NCI-H510A treated with DMSO at 0.1 percent for 48 hours (cell line): ENCODE measurements at places on chromosomes 7 and 10.

DNA sequence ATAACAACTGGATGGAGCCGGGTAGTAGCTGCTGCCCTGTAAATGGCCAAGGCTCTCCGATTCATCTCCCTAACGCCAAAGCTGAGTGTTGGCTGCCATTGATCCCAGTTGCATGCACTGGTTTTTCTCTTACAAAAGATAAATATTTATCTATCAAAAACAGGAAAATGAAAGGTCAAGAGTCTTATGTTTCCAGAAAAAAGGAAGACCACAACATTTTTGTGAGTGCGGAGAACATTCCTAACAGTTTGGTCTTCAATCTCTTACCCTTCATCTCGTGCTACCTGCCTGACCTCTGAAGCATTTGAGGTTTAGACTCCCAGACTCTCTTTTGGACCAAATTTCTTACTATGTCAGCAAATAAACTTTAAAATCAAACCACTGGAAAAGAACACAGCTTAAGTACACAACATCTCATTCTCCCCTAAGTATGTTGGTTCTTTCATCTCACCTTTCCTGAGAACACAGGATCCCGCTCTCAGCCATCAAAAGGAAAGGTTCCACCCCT is 61.6 kb downstream of the SORBS1 start:
- DNase-seq, result peak; percentile 51

- no peak for DNase-seq
Measured at GRCh38 chr10:8273749-8274148, 219.3 kb downstream of the GATA3 start.

- peak; percentile 30 for DNase-seq
Measured at GRCh38 chr10:12511651-12512050, 162.3 kb downstream of the CAMK1D start.

DNA sequence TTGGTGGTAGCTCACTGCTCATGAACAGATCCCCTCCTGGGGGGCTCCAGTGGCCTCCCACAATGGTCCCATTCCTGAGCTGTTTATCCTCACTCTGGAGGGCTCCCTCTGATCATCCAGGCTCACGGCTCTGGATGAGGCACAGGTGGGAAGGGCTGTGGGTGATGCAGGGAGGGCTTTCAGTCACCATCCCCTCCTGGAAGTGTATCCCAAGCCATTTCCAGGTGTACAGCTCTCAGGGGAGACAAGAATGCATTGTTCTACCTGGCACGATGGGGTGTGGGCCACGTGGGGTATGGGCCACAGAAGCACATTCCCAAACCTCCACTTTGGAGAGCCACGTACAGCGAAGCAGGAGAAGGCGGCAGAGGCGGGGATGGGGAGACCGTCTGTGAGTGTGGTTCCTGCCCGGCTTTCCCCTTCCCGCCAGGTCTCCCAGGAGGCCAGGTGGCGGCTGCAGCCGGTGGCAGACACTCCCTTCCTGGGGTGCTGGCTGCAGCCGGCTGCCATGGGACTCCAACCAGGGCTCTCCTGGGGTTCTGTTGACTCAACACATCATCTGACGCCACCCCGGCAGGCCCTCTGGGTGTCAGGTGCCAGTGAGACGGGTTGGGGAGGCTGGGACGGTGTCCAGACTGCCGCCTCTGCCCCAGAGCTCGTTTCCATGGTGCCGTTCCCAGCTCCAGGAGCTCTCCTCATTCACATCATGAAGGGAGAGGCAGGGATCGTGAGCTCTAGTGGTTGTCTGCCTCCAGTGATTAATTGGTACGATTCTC is 169.7 kb upstream of the RHEB start:
- DNase-seq, result peak; percentile 68

- DNase-seq, result peak; percentile 85
Measured at GRCh38 chr7:3616306-3616705, 315.3 kb downstream of the SDK1 start.

GRCh38 chr7:80794631-80795573 is 123.9 kb downstream of the SEMA3C start:
- no peak for DNase-seq

DNA sequence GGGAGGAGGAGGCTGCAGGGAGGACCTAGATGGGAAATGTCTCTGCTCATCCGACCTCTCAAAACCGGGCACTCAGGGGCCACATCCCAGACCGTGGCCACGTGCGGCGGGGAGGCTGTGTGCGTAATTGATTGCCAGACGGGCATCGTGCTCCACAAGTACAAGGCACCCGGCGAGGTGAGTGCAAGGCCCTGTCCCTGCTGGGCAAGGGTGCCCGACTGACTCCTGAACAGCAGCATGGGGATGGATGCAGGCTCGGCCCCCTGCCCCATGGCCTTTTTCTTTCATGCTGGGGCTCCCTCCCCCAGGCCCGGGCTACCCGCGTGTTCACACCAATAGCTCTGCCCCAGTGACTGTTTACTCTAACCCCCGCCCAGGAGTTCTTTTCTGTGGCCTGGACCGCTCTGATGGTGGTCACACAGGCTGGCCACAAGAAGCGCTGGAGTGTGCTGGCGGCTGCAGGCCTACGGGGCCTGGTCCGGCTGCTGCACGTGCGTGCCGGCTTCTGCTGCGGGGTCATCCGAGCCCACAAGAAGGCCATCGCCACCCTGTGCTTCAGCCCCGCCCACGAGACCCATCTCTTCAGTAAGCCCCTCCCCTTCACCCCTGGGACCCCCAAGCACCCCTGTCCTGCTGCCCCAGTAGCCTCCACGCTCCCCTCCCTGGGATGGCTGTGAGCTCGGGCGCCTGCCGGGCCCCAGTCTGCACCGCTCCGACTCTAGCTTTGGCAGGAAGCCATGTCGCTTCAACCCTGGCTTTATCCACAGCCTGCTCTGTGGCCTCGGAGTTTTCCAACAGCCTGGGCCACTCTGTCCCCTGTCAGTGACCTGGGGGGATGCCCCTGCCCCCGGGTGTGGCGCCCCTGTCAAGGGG is 3.9 kb downstream of the LRWD1 start:
- no peak for DNase-seq

DNA sequence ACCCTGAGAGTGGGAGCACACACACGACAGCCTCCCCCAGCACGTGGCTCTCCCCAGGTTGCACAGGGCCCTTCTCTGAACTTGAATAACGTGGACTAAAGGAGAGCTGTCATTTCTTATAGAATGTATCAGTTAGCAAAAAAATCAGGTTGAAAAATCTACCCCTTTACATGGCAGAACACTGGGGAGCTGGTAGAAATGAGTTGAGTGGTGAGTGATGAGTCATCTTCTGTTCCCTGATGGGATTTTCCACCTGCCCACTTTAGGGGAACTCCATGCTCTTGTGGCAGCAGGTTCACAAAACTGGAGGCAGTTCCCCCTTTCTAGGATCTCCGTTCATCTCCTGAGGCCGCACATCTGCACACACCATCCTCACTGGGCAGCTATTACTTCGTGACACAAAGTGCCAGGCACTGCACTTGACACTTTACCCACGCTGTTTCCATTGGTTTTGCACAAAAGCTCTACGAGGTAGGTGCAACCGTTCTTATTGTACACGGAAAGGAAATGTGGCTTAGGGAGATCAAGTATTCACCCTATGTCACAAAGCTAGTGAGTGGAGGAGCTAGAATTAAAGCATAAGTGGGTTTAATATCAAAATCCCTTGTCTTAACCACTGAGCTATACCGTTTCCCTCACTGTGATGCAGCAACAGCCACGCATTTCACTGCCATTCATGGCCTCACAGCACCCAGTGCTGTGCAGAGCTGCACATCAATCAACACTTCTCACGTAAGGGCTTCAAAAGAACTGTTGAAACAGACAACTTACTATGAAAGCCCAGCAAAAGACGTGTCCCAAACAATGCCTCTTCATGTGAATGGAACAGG is 80.2 kb downstream of the RNF216 start:
- no peak for DNase-seq

- no peak for DNase-seq
Measured at GRCh38 chr10:106992055-106992454, 172.5 kb downstream of the SORCS1 start.

- DNase-seq, result no peak
Measured at GRCh38 chr7:20562461-20562860, 53.0 kb upstream of the ABCB5 start.

- DNase-seq, result no peak
Measured at GRCh38 chr10:79452174-79452611, 6.8 kb upstream of the ZCCHC24 start.

DNA sequence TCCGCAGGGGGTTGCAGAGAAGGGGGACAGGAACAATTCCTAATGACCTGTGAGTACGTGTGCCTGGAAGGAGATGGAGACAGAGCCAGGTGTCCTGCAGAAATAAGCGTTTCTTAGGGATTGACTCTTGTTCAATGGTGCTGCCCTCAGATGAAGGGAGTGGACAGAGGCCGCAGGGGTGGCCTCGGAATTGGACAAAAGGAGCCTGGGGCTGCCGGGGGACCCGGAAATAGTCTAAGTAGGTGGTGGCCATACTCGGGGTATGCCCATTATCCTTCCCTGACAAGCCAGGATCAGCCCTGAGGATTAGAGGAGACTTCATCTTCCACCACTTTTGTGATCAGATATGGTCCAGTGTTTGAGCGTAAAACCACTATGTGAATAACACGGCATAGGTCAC is 39.2 kb downstream of the ELFN1 start:
- no peak for DNase-seq

GRCh38 chr7:2604608-2605174 is 27.1 kb upstream of the TTYH3 start:
- DNase-seq, result no peak

DNA sequence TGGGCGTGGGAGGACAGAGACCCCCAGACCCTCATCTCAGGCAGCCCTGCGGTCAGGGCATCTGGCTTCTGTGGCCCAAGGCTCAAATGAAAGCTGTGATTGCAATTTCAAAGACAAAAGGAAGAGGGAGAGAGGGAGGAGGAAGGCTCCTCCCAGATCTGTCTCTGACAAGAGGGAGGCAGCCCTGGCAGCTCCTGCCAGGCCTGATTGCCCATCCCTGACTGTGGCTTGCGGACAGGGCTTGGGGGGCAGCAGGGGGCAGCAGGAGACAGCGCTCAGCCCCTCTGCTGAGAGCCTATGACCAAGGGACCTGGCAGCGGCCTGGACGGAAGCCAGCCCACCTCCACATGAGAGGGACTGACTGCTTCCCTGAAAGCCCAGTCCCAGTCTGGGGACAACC is 91.8 kb downstream of the PTPRN2 start:
- peak; percentile 61 for DNase-seq

DNA sequence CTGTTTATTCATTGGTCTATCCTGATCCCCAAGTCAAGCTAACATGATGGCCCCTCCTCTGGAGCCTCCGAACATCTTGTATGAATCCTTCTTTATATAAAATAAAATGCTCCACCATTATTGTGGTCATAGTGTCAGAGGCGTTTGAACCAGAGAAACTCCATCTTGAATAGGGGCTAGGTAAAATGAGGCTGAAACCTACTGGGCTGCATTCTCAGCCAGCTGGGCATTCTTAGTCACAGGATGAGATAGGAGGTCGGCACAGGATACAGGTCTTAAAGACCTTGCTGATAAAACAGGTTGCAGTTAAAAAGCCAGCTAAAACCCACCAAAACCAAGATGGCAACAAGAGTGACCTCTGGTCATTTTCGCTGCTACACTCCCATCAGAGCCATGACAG is 905.8 kb upstream of the AUTS2 start:
- no peak for DNase-seq

DNA sequence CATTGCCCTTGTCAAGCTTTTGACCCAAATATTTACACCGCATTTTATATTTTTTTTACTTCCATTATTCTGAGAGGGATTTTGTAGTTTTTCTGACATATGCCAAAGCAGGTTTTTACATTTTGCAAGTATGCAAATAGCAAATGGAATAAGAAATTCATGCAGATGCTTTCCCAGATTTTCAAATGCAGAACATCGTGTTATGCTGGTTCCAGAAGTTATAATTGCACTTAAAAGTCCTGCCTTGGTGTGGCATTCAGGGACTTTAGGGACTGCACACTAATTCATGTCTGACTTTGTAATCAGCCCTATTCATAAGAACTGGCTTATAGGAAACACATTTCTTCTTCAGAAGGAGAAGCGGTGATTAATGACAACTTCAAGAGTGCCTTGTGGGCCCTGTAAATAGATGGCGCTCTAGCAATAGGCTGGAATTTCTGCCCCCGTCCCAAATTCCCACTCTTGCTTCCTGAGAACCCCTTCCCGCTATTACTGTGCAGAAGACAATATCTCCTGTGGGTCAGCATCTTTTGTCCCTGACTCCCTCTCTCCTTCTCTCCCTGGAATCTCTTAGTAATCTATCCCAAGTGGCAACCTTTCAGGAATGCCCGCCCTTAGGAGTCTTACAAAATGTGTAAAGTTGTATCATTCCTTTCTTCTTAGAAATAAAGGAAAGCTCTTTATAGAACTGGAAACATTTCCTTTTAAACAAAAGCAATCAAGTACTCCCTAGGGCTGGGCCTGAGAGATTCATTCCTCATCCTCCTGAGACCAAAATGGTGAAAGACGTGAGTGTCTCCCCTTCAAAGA is 264.0 kb downstream of the INHBA start:
- no peak for DNase-seq

GRCh38 chr7:116780966-116781365 is 81.4 kb upstream of the CAPZA2 start:
- DNase-seq, result peak; percentile 2

- DNase-seq, result no peak
Measured at GRCh38 chr10:72782649-72783330, 90.8 kb downstream of the MCU start.

- no peak for DNase-seq
Measured at GRCh38 chr10:73469579-73469978, 26.2 kb downstream of the PPP3CB start.

DNA sequence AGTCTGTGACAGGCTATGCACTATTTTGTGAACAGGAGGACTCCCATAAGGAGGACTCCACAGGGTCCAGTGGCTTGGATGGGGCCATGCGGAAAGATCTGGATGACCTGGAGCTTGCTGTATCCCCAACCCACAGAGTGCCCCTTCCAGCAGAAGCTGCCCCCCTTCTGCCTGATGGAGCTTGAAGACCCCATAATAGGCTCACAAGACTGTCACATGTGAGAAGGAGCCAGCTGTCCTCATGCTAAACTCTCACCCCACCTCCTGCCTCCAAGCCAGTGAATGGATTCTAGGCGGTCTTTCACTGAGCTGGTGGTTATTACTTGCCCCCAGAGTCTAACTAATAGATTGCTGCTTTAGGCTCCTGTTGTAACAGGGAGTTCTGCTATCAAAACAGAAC is 79.1 kb downstream of the XRCC2 start:
- DNase-seq, result no peak

GRCh38 chr10:101595591-101596433 is 7.7 kb downstream of the DPCD start:
- peak; percentile 61 for DNase-seq
